ENCODE measurements at places on chromosomes 16 and 17.

- peak; percentile 19 for DNase-seq
These were observed 10.6 kb upstream of the NUDT16L1 start for GRCh38 chr16:4682616-4683254.

- no peak for DNase-seq
These were observed at the start of gene ASB16 for GRCh38 chr17:44170499-44171201. Gene ASB16, plus strand, starts transcription at chr17:44170704. Its CDS starts 86 bp downstream, at chr17:44170790.

- no peak for DNase-seq
These were observed 1.9 kb downstream of the RTN4RL1 start for GRCh38 chr17:2023256-2023655.

- no peak for DNase-seq
These were observed 9.5 kb upstream of the RAPGEFL1 start for GRCh38 chr17:40167685-40168261.

DNA sequence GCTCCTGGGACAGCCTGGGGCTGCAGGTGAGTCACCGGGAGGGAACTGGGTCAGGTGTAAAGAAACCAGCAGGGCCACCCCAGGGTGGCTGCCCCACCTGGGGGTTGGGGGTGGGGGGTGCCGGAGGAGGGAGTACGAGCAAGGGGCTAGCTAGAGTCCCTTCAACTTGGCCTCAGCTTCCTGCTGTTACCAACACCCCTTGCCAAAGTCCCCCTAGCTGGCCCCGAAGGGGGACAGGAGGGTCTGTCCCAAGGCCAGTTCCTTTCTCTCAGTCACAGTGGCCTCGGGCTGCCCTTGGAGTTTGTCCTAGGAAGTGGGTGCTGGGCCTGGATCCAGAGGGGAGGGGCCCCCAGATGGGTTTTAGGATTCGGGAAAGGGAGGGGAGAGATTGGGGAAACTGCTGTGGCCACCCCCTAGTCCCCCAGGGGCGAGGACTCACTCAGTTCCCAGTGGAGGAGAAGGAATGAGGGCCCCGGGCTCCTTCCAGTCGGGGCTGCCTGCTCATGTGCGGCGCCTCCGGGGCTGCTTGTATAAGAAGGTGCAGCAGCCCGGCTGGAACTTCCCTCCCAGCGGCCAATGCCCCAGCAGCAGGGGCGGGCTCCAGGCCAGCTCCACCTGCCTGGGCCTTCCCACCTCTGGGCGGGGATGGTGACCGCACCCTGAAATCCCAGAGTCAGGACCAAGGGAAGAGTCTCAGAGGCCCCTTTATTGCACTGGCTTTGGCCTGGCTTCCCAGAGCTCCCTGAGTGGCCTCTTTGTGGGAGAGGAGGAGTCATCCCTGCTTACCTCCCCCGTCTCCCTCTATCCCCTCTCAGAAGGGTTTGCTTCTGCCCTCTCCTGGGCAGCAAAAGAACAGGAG, 7.3 kb downstream of the ARHGAP27 start:
- DNase-seq = no peak

- no peak for DNase-seq
These were observed 50.9 kb upstream of the ZNF629 start for GRCh38 chr16:30837904-30838303.

DNA sequence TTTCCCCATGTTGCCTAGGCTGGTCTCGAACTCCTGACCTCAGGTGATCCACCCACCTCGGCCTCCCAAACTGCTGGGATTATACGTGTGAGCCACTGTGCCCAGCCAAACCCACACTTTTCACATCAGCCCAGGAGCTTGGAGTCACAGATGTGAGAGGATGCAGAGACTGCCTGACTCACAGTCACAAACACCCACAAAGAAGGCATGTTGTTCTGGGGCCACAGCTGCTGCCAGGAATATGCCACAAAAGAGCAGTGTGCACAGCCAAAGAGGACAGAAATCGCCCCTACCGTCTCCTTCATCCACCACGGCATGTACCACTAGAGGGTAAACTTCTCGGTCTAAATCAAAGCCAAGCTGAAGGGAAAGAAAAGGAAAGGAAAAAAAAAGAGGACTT, 25.1 kb upstream of the FOXJ1 start:
- no peak for DNase-seq

GRCh38 chr16:67447508-67448076, 16.7 kb downstream of the HSD11B2 start:
- DNase-seq = peak; percentile 71

DNA sequence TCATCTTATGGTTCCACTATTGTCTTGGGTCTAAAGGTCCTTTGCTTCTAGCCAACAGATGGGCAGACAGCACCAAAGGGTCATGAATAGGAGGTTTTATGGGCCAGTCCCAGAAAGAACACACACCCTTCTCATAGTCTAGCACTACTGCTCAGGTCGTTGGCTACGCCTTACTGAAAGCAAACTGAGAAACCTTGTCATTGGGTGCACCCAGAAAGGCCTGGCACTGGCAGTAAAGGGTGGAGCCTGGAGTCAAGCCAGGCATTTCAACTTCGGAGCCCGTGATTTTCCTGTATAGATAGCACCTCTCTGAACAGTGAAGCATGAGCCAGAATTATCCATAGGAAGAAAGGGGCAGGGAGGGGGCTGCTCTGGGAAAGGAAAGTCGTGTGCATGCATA, 74.9 kb downstream of the VAT1L start:
- no peak for DNase-seq

GRCh38 chr16:57999971-58000705, at the start of gene ZNF319:
Gene ZNF319, minus strand, starts transcription at chr16:58000672. Its CDS starts 2,407 bp downstream, at chr16:57998265.
- DNase-seq = no peak
